Muscle of arm (tissue), 14 donors: ENCODE measurements at places on chromosomes 5 and 9.

DNA sequence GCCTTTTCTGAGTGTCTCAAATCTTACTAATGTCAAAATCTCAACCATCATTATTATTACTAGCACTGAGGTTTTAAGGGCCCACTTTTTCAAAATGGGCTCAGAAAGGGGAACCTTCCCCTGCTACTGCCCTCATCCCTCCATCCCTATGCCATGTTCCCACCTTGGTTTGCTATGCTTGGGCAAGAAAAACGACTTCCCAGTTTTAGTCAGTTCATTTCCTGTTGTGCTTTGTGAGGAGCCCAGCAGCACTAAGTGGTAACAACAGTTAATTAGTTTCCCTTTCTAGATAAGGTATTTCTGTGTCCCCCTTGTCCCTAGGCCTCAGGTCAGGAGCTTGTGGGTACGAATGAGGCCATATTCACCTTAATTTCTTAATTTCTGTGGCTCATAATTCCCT, 595.2 kb downstream of the RAB3C start:
- DNase-seq, result no peak

DNA sequence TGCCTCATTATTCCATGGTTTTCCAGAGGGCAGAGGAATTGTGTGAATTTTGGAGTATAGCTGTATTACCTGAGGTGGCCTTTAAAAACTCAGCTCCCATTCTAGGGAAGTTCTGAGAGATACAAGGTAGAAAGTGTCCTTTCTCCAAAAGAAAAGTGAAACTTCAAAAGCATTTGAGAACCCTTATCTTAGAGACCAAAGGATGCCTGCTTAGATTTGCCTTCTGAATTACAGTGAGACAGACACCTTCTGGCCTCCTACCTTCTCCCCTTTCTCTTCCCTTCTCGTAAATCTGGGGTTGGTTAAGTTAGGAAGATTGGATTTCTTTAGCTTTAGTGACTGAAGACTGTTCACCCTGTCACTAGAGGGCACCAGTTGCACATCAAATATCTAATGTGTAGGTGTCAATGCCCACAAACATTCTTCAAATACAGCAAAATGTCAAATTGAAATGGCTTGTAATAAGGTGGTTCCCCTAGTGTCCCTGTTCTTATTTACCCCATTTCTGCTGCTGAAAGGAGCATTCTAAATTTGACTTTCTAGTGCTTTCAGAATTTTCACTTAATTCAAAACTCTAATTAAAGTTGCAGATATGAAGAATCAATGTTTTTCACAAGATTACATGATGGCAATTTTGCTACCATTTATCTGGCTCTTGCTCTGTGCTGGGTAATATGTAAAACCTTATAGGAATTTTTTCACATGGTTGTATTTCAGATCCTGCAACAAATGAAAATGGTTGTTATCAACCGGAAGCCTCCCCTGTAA, 46.7 kb downstream of the PRRC1 start:
- peak; percentile 34 for DNase-seq

DNA sequence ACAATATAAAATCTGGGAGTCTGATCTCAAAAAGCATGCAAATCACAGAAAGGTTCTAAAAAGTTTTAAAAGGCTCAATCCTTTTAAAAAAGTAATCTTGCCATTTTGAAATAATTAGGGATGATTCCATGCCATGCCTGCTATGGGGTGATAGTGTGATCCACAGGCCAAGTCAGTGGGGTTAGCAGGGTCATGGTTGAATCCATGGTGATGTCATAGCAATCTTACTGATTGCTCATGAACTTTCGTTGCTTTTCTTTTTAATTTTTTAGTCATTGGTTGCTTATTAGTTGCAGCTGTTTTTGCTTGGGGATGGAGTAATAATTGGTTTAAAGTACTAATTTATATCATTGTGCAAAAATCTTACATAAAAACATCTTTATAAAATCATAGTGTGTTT, 485.0 kb downstream of the ENC1 start:
- no peak for DNase-seq

DNA sequence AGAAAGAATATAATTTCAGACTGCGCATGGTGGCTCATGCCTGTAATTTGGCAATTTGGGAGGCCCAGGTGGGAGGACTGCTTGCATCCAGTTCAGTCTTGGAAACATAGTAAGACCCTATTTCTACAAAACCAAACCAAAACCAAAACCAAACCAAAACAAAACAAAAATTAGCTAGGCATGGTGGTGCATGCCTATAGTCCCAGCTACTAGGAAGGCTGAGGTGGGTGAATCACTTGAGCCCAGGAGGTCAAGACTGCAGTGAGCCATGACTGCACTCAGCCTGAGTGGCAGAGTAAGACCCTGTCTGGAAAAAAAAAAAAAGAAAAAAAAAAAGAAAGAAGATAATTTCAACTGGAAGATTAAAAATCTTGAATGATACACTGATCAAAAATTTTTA, 137.0 kb upstream of the ACOT12 start:
- DNase-seq, result no peak

- DNase-seq, result no peak
These were observed 7.5 kb downstream of the TDRD7 start for GRCh38 chr9:97419309-97419867.

- DNase-seq, result no peak
These were observed 7.1 kb upstream of the DMXL1 start for GRCh38 chr5:119063579-119064379.

DNA sequence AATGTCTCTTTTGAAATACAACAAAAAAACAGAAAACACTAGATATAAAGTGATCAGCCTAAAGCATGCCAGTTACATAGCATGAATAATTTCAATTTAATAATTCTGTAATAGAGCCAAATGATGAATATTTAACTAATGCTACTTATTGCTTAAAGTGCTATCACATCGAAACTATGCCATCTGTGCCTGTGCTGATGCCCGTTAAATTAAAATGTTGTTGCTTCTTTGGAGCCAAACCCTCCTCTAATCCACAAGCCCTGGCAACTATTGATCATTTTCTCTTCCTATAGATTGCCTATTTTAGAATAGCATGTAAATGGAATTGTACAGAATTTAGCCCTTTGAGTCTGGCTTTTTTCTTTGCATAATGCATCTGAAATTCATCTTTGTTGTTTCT, 356.2 kb downstream of the CHSY3 start:
- no peak for DNase-seq

- peak; percentile 34 for DNase-seq
These were observed 1939.8 kb downstream of the EFNA5 start for GRCh38 chr5:105730982-105731381.

DNA sequence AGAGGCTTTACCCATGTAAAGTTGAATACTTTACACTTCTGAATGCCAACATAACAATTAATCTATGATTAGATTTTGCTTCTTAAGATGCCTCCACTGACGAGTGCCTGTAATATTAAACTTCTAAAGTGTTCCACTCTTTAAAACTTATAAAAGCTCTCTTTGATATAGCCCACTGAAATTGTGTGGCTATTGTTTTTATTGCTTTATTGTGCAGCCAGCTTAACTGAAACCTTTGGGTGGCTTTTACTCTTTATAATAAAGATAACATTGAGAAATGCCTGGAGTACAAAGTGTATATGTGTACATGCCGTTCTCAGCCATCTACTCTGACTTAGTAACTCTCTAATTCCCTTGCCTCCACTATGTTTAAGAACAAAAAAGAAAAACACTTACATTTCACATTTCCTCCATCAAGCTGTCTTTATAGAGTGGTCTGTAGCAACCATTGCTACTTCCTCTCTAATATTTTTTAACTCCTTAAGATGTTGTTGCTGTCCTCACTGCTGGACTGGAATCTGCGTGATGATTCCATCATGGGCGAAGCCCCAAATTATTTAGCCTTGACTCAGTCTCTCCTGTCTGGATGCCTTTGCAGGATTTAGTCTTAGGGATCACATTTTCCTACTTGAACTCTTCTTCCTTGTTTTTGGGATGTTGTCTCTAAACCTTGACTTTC, 9.1 kb downstream of the PIK3R1 start:
- DNase-seq, result no peak
